Amniotic epithelial cell (primary cell): ENCODE measurements at places on chromosomes 3 and 15.
A peak's percentile ranks its signal among the peaks of the same experiment; 100 is the strongest.

- no peak for DNase-seq
These were observed 382.4 kb downstream of the IL5RA start for GRCh38 chr3:2727610-2728318.

- DNase-seq: no peak
These were observed 205.5 kb downstream of the MECOM start for GRCh38 chr3:169457807-169458697.

DNA sequence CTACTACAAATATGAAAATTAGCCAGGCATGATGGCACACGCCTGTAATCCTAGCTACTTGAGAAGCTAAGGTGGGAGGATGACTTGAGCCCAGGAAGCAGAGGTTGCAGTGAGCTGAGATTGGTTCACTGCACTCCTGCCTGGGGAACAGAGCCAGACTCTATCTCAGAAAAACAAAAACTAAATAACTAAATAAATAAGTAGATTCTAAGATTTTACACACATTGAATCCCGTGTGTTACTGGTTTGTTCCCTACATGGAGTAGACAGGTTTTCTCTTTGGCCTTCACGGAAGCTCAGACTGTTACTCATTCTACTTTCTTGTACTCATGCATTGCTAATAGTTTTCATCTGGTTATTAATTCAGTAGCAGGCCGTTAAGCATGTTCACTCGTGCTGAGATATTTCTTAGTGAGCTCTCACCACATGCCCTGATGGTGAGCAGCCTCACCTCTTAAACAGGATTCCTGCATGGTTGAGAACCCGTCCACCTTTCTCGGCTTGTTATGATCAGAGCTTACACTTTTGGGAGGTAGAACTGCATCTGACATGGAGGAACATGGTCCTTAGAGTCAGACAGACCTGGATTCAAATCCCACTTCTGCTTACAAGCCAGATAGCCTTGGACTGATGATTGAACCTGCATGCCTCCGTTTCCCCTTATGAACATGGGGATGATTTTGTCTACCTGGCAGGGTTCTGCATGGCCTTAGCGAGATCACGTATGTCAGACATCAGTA, 49.1 kb downstream of the CMTM7 start:
- DNase-seq: no peak

DNA sequence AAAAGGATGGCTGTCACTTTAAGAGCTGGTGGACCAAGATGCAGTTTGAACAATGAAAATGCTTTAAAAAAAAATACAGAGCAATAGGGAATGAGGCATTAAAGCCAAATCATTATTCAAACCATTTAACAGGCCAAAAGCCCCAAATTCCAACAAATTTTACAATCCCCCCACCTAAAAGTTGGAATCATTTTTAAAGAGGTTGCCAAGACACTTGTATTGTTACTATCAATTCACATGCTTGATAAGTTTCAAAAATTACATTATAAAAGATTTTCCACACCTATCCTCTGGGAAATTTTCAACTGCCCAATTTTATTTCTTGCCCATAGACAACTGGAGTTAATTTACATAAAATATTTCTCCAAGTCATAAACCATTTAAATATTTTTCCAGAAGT, 192.3 kb upstream of the ARHGEF26 start:
- DNase-seq: no peak

- no peak for DNase-seq
These were observed 668 bp downstream of the THRB start for GRCh38 chr3:24493746-24494617.

GRCh38 chr15:99413955-99414754, 151.6 kb upstream of the MEF2A start:
- no peak for DNase-seq

- DNase-seq: no peak
These were observed 365.0 kb upstream of the EPHA6 start for GRCh38 chr3:96449346-96449745.

DNA sequence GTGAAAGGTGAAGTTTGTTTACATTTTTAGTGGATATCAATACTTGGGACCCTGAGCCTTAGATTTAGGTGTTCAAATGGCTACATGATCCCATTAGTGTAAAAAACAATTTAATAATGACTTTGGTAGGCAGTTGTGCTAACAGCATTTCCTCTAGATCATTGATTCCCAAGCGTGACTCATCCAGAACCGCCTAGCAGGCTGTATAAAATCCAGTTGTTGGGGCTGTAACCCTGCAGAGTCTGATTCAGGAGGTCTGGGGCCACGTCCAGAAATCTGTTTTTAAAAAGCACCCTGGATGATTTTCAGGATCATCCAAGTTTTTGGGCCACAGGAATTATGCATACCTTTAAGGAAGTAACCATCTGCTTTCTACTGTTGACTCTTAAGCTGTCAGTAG, 156.4 kb downstream of the TP63 start:
- no peak for DNase-seq

DNA sequence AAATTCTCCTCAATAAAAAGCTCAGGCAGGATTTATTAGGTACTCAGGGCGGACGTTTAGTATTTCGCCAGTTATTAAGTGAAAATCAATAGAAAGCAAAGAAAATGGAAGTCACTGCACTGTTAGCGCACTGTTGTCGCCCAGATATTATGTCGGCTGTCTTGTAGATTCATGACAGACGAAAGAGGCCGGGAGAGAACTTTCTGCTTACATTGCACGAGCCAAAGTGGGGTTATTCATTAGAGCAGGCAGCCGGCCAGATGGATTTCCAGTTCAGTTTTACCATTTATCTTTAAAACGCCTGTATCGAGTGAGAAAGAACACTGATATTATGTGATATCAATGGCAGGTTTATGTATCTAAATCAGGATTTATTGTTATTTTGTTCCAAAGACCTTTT, 866.0 kb upstream of the NR2F2 start:
- DNase-seq: no peak

DNA sequence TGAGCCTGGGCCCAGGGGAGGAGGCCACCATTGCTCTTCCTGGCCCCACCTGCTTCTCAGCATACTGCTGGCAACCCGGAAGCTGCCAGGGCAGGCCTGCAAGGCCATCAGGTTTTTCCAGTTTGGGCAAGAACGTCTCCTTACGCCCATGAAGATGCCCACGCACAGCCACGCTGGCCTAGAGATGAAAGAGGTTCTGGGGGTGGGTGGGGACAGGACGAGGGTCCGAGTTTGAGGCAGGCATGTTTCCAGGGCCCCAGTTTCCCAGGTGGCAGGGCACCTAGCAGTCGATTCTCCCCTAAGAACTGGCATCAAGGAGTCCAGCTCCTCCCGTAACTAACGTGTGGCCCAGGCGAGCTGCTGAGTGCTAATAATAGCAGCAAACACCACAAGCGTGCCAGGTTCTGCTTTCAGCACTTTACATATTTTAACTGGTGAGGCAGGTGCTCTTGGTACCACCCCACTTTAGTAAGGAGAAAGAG, 45.8 kb downstream of the ZNF710 start:
- DNase-seq: no peak

- no peak for DNase-seq
These were observed 124.9 kb upstream of the PRR20G start for GRCh38 chr3:127412578-127413317.

DNA sequence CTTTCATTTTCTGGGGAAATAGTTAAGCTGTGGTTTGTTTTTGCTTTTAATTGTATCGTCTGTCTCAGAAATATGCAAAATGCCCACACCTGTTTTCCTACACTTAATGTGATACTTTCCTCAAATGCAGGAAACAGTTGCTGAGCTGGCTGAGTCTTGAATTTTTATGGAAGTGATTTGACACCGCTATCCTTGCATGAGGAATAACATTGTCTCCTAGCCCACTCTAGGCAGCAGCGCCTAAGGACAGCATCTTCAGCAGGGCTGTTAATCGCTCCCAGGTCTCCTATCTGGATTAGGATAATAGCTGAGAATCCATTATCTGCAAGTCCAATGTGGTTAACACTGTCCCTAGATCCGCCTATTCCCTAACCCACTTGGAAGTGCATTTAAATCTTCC, 132.6 kb upstream of the NR2E3 start:
- no peak for DNase-seq

GRCh38 chr3:118478706-118479276, 555.9 kb downstream of the IGSF11 start:
- DNase-seq: no peak

- no peak for DNase-seq
These were observed 135.9 kb upstream of the TPM1 start for GRCh38 chr15:62906627-62907026.

GRCh38 chr3:10961921-10962320, 30.6 kb upstream of the SLC6A1 start:
- no peak for DNase-seq

GRCh38 chr15:90694987-90695386, 22.2 kb upstream of the BLM start:
- DNase-seq: no peak

DNA sequence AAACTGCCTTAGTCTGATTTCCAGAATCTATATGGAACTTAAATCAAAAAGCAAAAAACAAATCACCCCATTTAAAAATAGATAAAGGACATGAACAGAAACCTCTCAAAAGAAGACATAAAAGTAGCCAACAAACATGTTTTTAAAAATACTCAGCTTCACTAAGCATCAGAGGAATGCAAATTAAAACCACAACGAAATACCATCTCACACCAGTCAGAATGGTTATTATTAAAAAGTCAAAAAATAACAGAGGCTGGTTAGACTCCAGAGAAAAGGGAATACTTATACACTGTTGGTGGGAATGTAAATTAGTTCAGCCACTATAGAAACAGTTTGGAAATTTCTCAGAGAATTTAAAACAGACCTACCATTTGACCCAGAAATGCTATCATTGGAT, 367.9 kb downstream of the ZIC4 start:
- no peak for DNase-seq

GRCh38 chr15:31326875-31327668, 437 bp downstream of the KLF13 start:
- DNase-seq: peak; percentile 57

DNA sequence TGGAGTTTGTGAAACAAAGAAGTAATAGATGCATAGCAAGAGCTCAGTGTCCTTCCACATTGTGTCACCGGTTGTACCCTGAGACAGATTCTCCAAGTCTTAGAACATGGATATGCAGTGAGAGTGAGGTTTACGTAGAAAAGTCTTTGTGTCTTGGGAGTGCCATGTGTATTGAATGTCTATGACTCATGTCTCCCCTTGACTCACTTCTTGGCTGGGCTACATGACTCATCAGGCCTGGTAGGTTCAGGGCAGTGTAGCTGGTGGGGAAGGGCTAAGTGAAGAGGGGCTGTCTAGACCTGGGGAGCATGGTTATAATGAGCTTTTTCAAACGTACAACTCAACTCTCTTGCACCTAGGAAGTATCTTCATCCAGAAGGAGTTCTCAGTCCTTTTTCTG, 167.4 kb downstream of the GAP43 start:
- peak; percentile 92 for DNase-seq

DNA sequence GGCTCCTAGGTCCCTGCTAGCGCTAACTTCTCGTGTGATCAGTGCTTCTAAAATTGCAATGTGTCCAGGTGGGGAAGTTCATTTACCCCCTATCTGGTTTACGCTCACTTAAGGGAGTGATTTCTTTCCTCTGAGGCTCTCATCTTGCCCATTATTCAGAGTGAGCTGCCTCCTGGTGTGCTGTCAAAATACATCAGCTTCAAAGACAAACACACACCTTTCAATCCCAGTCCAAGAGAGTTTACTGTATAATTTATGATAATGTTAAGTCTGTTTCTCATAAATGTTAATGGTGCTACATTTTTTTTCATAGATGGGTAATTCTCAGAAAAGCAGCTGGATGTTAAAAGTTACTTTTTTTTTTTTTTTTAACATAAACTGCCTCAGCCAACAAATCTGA, 112.3 kb downstream of the RORA start:
- DNase-seq: no peak

DNA sequence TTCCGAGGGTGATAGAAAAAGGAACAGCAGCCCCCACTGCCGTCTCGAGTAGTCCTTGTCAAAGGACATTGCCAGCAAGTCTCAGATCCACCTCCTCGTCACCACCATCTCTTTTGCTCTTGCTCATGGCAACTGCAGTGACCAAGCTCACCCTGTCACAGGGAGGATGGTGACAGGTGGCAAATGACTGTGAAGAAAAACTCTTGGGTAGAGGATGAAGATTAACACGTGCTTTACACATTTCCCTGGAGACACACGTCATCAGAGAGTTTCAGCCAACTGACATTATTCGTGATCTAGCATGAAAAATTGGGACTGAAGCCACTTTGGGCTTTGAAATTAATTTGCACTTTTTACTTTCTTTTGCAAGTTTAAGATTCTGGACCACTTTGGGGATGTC, 174.3 kb downstream of the EBLN2 start:
- DNase-seq: no peak

DNA sequence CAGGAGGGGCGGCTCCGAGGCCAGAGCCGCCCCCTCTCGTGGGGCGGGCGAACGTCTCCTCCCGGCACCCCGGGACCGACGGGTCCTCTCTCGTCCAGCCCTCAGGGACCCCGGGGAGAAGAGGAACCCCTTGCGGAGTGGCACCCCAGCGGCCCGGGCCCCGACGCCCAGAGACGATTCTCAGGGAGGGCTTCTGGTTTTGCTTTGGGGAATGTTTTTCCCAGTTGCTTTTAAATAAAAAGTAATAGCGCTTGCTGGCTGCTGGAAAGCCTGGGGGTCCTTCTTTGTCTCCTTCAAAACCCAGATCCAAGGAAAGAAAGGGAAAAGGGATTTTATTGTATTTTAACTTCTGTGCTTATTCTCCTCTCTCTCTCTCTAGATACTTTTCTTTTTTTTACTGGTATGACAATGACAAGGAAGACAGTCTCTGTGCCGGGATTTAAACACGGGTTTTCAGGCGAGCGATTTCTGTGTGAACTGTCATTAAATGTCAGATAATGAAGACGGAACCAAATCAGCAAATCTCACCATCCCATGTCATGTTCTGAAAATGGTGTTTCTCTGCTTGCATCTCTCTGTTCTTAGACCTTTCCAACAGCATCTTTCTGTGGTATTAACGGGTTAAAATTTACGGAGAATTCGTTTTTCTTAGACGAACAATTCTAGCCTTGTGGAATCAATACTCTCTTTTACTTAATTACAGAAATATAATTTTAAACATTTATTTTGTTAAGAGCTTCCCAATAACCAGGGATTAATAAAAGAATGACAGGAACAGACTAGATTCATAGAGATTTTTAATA, 530 bp upstream of the PCOLCE2 start:
- DNase-seq: no peak

DNA sequence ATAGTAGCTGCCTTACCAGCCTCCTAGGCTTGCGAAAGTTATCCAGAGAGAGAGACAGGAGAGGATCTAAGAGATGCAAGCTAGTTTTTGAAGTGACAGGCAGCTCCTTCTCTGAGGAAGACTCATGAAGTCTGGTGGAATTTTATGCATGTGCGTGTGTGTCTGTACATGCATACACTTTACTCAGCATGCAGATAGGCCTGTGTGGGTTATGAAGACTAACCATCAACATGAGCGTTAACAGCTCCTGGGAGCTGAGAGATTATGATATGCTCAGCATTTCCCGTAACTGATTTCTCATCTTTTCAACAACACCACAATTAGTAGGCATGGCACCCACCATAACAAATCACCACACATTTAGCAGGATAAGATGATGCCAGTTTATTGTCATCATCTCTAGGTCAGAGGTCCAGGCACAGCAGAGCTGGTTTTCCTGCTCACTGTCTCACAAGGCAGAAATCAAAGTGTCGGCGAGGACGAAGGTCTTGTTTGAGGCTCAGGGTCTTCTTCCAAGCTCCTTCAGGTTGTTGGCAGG, 239.5 kb downstream of the CACNA2D3 start:
- DNase-seq: no peak

GRCh38 chr3:22231061-22231460, 480.1 kb upstream of the ZNF385D start:
- no peak for DNase-seq
